Islet precursor cell (in vitro differentiated cells): ENCODE measurements at places on chromosomes 4 and X.

DNA sequence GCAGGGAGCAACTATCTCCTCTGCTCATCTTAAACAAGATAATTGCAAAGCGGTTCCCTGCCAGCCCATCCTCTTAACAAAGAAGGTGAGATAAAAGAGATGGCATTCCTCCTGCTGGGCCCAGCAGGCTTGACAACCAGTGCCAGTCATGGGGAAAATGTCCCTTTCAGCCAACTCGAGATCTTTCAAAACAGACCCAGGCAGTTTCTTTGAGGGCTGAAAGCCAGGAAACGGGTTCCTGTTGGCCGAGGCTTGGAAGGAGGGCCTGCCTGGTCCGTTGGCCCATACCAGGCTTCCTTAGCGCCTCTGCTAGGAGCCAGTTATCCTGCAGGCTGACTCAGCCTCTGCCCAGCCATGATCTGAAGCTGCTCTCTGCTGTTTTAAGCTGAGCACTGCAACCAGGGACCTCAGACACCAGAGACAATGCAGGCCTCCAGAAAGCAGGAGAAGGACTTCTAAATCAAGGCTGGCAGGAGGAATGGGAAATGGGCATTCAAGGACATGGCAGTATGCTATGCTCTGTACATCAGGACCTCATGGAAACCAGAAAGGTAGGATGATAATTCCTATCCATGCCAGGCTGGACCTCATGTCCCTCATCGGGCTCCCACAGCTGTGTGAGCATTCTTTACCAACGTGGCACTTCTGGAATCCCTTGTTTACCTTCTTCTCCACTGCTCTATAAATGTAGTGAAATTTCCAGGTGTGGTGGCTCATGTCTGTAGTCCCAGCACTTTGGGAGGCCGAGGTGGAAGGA is 42.4 kb upstream of the SLC2A9 start:
- peak; percentile 88 for DNase-seq

DNA sequence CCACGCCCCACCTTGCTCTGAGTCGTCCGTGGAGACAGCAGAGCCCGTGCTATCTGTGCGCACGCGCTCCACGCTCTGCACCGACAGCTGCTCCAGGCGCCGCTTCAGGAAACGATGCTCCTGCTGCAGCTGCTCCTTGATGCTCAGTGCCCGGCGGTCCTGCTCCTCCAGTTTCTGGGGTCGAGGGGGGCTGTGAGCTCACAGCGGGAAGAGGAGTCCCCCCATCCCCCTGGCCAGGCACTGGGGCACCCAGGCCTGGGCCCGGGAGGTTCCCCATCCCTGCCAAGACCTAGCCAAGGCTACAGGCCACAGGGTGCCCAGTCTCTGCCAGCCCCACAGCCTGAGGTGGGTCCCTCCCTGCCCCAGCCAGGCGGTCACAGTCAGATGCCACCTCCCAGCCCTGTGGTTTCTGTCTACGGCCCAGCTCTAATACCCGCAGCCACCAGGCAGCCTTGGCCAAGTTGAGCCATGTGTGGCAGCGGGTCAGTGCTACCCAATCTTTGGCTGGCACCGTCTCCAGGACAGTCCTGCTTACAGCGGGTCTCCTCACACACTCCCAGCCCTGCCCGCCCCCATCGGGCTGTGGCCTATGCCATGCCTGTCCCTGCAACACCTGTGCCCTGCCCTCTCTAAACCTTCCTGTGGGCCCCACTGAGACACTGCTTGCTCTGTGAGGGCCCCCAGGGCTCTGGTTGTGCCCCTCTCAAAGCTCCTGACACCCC is 9.3 kb upstream of the HAUS3 start:
- DNase-seq, result peak; percentile 43

DNA sequence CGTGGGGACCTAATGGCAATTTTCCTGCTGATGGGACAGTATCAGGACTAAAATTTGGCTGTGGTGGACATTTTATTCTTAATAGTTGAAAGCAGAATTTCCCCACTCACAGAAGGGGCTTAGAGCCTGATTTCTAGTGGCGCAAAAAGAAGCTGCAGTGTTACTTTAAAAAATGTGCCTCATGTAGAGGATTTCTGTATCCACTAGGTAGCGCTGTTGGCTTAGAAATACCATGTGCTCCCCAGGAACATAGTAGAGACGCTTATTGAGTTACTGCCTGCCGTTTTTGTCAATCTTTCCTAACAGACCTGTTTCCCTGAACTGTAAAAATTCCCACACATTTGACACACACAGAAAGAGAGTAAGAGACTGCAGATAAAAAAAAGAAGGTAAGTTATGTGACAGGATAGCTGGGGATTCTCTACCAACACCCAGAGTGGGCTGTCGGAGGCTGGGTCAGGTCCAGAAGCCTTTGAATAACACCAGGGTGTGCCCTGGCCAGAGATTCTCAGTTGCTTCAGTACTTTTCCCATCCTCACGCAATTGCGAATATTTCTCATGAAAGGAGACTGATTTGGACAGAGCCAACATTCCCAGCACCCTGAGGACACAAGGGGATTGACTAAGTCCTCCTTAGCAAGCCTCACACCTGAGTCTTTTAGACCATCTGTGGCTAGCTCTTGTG is 88.4 kb downstream of the ZXDA start:
- no peak for DNase-seq

DNA sequence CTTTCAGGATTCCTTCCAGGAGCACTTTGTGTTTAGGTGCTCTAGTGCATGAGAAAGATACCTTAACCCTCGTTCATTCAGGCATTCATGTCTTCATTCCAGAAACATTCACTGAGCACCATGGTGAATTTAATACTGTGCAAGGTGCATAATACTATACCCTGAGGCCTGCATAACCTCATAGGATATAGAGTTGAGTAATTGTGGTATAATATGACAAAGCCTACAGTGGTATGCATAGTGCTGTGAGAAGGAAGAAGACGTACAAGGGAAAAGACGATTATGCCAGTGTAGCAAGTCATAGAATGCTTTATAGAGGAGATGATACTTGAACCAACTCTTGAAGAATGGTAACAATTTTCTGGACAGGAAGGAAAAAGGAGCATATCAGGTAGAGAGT is 34.3 kb downstream of the MTM1 start:
- no peak for DNase-seq
